ENCODE measurements at places on chromosomes 6 and 20.

- no peak overlapping the region for H3K4me3 ChIP-seq
- H3K27me3 ChIP-seq = no peaks in the 10 kb centered on the region
- no peaks in the 10 kb centered on the region for H3K4me1 ChIP-seq
- H3K27ac ChIP-seq = no peak overlapping the region
These were observed 64.8 kb upstream of the KIF25 start for GRCh38 chr6:167932468-167933276.

GRCh38 chr6:19759117-19759880 is 77.9 kb upstream of the ID4 start:
- H3K4me3 ChIP-seq = no peak overlapping the region
- no peak for DNase-seq
- H3K27me3 ChIP-seq = no peaks in the 10 kb centered on the region
- H3K4me1 ChIP-seq = no peaks in the 10 kb centered on the region
- no peaks in the 10 kb centered on the region for H3K36me3 ChIP-seq
- no peak overlapping the region for H3K27ac ChIP-seq

DNA sequence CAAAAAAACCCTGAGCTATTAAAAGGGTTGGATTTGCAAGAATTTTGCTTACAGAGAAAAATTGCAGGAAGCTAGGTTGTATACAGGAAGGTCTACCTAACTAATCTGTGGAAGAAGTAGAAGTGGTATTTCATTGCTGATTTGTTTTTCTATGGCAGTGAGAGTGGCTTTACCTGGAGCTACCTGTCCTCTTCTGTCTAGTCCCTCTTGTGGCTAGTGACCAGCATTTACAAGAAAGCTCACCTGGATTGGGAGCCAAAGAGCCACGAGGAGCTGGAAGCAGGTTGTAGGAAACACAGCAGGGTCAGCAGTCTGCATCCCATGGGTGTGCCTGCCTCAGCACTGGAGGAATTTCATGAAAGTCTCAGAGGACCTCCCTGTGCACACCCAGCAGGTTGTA is 120.3 kb upstream of the RALGAPA2 start:
- H3K36me3 ChIP-seq = no peaks in the 10 kb centered on the region
- H3K27me3 ChIP-seq = peaks cover 21% of the 10 kb centered on the region
- no peak overlapping the region for H3K4me3 ChIP-seq
- no peak overlapping the region for H3K27ac ChIP-seq
- DNase-seq = no peak

- H3K27ac ChIP-seq = no peak overlapping the region
- H3K36me3 ChIP-seq = peaks cover 3% of the 10 kb centered on the region
- H3K4me3 ChIP-seq = no peak overlapping the region
- peaks cover 2% of the 10 kb centered on the region for H3K4me1 ChIP-seq
These were observed 77.8 kb upstream of the TGM3 start for GRCh38 chr20:2217857-2218539.

DNA sequence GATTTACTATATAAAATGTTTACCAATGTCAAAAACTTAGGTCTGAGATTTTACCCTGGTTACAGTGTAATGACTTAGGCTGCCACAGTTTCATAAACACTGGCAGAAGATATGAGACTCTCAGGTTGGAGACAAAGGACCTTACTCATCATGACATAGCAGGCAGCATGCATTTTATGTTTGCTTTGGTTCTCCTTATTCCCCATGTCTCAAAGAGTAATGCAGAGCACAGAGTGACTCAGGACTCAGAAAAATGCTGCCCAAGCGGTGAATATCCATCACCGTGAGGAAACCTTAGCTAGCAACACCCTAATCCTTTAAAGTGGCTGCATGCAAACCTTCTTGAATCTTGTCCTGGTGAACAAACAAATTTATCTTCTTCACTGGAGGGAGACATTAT is 112.1 kb upstream of the EYS start:
- H3K4me1 ChIP-seq = no peaks in the 10 kb centered on the region
- DNase-seq = no peak
- no peaks in the 10 kb centered on the region for H3K36me3 ChIP-seq
- no peak overlapping the region for H3K27ac ChIP-seq
- no peak overlapping the region for H3K4me3 ChIP-seq

GRCh38 chr20:57444394-57445048 is 53.3 kb downstream of the RBM38 start:
- peaks cover 47% of the 10 kb centered on the region for H3K27me3 ChIP-seq
- no peak overlapping the region for H3K27ac ChIP-seq
- DNase-seq = no peak
- H3K36me3 ChIP-seq = no peaks in the 10 kb centered on the region
- no peak overlapping the region for H3K4me3 ChIP-seq
- H3K4me1 ChIP-seq = peaks cover 7% of the 10 kb centered on the region

DNA sequence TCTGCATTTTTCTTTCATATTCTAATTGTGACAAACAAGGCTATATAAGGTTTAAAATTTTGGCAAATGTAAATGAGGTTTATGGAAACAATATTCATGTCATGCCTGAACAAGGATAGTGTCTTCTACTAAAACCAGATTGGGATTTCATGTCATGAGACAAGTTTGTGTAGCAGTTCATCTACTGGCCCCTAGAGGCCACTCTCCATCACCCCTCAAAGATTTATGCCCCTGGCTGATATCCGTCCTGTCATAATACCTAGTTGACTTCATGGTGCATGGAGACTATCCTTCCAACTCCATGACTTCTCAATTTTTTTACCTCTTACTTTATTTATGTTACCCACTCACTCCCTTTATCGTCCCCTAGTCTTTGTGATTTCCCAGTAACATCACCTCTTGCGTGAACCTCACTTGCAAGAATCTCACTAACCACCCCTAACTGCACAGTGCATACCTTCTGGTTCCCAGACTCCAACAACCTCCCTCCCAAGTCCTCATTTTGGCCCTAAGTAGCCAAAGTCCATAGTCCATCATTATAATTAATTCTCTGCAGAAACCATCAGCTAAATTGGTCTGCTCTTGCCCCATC is 179.8 kb downstream of the TASP1 start:
- H3K27ac ChIP-seq = no peak overlapping the region
- peak; percentile 23 for DNase-seq
- H3K4me1 ChIP-seq = no peaks in the 10 kb centered on the region
- H3K4me3 ChIP-seq = no peak overlapping the region

All from activated naive CD4-positive, alpha-beta T cell treated with anti-CD3 and anti-CD28 coated beads, Interleukin-2, amount 10 ng/mL, durations not matched to agents 7 days and 5 days (primary cell).